ENCODE measurements at places on chromosomes 1 and 21.

GRCh38 chr1:42953182-42954180 is 5.2 kb downstream of the SLC2A1 start:
- DNase-seq, result no peak

GRCh38 chr1:184502161-184502560 is 115.3 kb downstream of the C1orf21 start:
- DNase-seq, result no peak

DNA sequence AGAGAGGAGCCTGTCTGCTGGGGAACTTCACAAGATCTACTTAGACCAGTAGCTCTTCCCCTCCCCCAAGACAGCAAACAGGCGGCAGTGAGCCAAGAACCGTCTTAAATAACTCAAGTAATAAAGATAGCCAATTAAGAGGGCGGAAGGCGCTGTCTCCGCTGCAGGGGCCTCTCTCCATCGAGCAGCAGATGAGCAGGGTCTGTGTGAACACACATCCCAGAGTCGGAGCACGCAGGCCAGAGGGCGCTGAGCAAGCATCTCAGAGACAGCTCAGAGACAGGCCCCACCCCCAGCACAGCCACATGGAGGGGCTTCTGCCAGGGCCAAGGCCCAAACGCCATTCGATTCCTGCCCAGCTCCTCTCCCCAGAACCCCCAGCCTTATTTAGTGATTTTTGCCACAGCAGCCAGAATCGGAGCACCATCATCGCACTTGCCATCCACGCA is 11.1 kb downstream of the IFFO2 start:
- peak; percentile 79 for DNase-seq

- no peak for DNase-seq
Observed at GRCh38 chr1:186079084-186079684, 295.9 kb downstream of the TPR start.

DNA sequence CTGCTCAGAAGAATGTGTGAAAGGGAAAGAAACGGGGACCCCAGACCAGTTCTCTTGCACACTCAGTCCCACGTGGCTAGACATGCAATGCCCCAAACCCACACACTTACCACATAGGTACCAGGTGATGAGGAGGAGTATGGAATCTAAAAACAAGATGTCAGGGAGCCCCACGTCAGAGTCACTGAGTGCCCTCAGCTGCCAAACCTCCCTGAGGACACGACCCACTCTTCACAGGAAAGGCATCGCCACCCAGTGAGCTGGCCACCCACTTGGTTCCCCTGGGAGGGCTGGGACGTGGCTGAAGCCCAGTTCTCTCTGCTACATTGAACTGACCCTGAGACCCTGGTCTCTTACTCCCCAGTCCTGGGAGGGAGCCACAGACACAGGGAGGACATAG is 41.4 kb downstream of the MRPL37 start:
- DNase-seq, result no peak

- no peak for DNase-seq
Observed at GRCh38 chr1:2130156-2130555, 64.4 kb downstream of the FAAP20 start.

DNA sequence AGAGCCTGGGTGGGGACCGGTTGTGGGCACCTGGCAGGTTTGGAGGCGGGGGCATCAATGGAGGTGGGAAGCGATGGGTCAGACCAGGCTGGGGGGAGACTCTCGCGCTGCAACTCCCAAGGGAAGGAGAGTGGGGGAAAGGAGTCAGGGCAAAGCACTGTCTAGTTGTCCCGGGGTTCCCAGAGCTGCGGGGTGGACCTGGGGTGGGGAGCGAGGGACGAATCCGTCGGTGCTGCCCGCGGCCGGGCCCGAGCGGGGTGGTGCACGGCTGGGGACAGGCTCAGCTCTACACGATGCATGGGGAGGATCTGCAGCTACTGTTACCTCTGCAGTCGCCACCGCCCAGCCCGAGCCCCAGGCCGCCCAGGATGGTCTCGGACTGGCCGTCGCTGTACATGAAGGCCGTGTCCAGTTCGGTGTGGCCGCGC is 427 bp downstream of the AKR7A2 start:
- DNase-seq, result no peak

DNA sequence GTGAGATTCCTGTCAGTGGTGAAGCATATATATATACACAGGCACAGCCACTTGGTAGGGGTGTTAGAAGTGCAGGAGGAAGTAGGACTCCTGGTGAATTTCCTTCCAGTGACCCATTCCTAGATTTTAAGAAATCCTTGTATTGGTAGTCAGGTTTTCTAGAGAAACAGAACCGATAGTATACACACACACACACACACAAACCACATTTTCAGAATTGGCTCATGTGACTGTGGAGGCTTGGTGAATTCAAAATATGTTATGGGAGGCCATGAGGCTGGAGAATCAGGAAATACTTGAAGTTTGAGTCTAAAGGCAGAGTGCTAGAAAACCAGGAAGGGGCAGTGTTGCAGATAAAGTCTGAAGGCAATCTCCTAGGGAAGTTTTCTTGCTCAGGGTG is 114.2 kb downstream of the FCRL5 start:
- no peak for DNase-seq

- no peak for DNase-seq
Observed at GRCh38 chr1:205455581-205456382, at the start of gene BLACAT1. TSS of gene BLACAT1 (minus strand) at chr1:205456045.

- peak; percentile 72 for DNase-seq
Observed at GRCh38 chr1:100188617-100189016, 10.6 kb upstream of the LRRC39 start.

- DNase-seq, result peak; percentile 28
Observed at GRCh38 chr1:25031966-25032667, 102.0 kb upstream of the RUNX3 start.

- no peak for DNase-seq
Observed at GRCh38 chr1:54596756-54597155, 26.6 kb downstream of the FAM151A start.

- peak; percentile 32 for DNase-seq
Observed at GRCh38 chr21:43864313-43864961, 586 bp upstream of the AGPAT3 start.

GRCh38 chr1:201503397-201504176 is 3.3 kb downstream of the CSRP1 start:
- peak; percentile 35 for DNase-seq

DNA sequence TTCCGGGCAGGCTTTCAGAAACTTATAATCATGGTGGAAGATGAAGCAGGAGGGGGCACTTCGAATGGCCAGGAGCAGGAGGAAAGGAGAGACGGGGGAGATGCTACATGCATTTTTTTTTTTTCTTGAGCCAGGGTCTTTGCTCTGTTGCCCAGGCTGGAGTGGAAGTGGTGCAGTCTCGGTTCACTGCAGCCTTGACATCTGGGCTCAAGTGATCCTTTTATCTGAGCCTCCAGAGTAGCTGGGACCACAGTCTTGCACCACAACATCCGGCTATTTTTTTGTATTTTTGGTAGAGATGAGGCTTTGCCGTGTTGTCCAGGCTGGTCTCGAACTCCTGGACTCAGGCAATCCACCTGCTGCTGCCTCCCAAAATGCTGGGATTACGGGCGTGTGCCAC is 61.6 kb downstream of the SELENOF start:
- no peak for DNase-seq

- no peak for DNase-seq
Observed at GRCh38 chr1:72150508-72150907, 131.8 kb downstream of the NEGR1 start.

GRCh38 chr1:107142140-107142542 is 1.3 kb downstream of the NTNG1 start:
- DNase-seq, result peak; percentile 93

- no peak for DNase-seq
Observed at GRCh38 chr1:85146972-85147359, 53.9 kb downstream of the SYDE2 start.

- no peak for DNase-seq
Observed at GRCh38 chr21:25896501-25897056, 161.8 kb downstream of the GABPA start.

DNA sequence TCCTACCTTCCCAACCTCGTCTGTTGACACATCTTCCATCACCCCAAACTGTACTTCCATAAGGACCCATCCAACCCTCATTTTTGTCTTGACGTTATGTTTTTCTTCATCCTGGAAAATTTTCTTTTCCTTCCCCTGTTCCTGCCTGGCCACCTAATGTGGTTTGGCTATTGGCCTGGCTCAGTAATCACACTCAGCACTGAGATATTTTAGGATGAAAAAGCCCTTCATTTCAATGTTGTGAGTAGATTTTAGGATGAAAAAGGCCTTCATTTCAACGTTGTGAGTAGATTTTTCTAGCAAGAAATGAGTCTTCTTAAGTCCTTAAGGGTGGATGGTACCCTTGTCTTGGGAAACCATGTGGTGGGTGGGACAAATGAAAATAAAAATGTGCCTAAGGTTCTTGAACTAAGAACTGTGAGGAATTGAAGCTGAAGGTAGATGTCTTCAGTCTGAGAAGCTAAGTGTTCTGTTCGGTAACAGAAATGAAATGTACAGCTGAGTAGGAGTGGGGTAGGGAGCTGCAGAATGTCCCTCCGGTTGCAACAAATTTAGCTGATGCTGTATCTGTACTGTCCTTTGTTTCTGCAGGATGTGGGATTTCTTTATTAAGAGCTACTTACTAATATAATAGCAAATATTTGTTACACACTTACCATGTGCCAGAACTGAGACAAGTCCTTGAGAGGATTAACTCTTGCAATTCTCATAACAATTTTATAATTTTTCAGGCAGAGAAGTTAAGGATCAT is 36.1 kb downstream of the DNTTIP2 start:
- no peak for DNase-seq

DNA sequence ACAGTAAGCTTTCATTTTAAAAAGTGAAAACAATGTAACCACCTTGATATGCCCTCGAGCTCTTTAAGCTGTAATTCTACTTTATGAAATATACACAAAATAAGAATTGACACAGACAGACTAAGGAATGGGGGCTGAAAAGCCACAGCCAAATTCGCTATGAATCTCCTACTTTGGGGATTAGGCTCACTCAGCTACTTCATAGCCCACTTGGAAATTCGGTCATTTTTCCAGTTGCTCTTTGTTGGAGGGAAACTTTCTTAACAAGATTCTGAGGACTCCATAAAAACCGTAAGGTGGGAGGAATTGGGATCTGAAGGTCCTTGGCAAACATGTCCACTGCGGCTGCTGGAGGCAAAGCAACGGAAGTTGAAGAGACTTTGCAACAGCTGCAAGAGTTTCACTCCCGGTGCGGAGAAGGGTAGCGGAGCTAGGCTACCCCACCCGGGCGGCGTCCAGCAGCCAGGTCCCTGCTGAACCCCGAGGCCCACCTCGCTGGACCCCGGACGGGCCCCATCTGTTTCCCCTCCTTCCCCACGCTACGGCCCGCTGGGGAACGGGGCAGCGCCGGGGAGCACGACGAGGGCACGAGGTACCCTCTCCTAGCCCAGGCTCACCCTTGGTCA is 634 bp downstream of the MYCBP start:
- DNase-seq, result no peak

DNA sequence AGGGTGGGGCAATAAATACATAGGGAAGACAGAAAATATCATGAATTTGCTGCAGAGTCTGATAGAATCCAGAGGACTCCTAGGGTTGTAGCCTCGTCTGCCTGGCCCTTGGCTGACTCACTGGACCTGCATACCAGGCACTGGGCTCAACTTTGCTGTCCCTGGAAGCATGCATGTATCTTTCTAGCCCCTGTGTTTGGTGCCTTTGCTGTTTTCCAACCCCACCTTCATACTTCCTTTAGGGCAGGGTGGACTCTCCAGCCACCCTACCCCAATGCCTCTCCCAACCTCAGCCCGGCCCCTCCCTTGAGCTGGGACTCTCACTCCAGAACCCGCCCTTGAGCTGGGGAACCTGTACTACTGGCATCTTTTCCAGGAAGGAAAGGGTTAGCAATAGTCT is 1.2 kb downstream of the RAB25 start:
- DNase-seq, result no peak

DNA sequence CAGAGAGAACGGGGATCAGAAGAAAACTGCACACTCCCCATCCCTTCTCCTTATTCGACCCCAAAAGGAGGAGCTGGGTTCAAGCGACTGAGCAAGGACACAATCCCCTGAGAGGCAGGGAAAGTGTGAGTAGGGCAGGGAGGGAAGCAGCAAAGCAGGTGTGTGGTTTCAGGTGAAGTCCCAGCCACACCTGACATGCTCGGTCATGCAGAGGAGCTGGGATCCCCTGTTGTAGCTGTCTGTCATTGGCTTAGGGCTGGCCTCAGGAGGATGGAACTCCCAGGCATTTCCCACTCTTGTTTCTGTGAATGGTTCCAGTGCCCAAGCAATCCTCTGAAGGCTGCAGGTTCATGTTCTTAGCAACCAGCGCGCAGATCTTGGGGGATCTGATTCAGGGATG is 150.7 kb downstream of the DSCAM start:
- no peak for DNase-seq
